ENCODE measurements at places on chromosomes 16 and 17.

- no peak for DNase-seq
These were observed 614 bp downstream of the TMEM208 start for GRCh38 chr16:67227567-67227921.

DNA sequence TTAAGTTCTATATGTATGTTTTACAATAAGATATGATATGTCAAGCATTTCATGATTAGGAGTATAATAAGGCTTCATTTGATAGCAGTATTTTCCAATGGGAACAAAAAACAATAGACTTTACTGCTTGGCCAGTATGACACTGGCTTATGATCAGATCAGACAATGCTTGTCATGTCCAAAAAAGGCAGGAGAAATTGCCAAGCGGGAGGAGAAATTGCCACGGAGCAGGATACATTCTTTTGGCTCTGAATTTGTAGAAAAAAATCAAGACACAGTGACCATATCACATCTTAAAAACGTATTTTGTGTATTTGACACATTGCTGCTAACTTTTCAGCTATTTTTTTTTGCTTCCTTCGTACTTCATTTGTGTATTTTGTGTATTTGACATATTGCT lies 404.1 kb downstream of the CNTNAP4 start:
- DNase-seq = no peak

- no peak for DNase-seq
These were observed 114.7 kb downstream of the IRX3 start for GRCh38 chr16:54171626-54172537.

DNA sequence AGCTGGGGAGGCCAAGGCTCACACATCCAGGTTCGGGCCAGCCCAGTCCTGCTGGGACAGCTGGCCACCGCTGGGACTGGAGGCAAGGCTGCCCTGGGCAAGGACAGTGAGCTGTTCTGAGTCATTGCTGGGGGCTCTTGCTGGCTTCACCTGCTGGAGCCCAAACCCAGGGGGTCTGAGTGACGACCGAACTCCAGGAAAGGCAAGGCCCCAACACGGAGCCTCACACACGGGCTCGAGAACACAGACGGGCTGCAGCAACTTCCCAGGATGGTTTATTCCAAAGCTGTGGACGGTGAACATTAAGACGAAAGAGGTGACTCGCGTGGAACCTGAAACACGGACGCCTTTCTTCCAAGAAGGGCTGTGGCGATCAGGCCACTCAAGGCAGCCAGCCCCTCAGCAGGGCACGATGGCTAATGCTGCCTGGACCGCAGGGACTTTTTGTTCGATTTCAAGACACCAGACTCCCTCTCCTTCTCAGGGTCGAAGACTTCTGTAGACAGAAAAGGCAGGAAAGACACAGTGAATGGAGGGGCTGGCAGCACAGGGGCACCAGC lies 21.5 kb downstream of the KDM8 start:
- DNase-seq = no peak

GRCh38 chr17:17515934-17516930 lies 20.0 kb upstream of the RASD1 start:
- DNase-seq = no peak

All from CD8-positive, alpha-beta memory T cell (primary cell).